ENCODE measurements at places on chromosomes 1 and 21.
A peak's percentile ranks its signal among the peaks of the same experiment; 100 is the strongest.

DNA sequence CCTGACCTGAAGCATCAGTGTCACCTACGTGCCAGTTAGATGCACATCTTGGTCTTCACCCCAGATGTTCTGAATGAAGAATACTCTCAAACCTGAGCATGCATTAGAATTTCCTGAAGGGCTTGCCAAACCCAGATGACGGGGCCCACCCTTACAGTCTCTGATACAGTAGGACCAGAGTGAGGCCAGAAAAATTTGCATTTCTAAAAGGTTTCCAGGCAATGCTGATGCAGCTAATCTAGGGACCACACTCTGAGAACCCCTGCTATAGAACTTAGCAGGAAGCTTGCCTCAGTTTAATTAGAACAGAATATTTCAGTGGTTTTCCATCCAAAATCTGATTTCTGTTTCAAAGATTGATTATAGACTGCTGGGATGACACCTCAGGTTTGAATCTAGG, 9.9 kb upstream of the CTBS start:
- DNase-seq: no peak

DNA sequence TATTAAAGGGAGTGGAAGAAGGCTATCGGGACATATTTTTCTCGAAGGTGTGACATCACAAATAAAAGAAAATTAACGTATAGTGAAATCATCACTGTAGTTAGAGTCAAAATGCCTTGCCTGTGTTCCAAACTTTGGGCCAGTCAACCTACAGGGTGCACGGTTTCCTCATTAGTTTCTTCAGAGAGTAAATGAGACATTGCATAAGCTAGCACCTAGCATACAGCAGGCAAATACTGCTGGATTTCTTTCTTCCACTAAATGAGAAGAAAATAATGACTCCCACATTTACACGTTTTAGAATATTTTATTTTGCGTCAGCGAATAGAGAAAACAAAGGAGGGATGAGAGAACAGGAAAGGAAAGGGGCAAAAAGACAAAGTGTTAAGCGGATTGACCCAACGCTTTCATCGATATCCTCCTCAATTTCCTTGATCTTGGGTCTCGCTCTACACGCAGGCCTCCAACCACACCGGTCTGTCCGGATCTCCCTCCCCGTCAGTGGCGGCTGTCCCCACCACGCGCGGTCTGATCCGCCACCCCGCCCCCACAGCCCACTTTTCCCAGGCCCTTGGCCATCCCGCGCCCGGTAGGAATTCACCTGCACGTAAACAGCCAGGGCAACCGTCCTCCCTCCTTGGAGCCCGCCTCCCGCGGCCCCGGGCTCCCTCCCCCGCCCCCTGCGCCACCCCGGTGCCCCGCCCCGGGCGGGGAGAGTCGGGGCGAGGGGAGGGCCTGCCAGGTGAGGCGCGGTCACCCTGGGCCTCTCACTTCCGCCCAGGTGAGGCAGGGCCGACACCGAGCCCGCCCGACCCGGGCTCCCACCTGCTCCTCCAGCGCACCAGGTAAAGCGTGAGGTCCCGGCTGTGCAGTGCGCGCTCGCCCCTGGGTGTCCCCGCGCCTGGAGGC, at the start of gene PATJ:
TSS of gene PATJ (plus strand) at position 770 of the 909 bp plus-strand sequence. CDS start 20,413 bp downstream, outside the sequence.
- peak; percentile 35 for DNase-seq

DNA sequence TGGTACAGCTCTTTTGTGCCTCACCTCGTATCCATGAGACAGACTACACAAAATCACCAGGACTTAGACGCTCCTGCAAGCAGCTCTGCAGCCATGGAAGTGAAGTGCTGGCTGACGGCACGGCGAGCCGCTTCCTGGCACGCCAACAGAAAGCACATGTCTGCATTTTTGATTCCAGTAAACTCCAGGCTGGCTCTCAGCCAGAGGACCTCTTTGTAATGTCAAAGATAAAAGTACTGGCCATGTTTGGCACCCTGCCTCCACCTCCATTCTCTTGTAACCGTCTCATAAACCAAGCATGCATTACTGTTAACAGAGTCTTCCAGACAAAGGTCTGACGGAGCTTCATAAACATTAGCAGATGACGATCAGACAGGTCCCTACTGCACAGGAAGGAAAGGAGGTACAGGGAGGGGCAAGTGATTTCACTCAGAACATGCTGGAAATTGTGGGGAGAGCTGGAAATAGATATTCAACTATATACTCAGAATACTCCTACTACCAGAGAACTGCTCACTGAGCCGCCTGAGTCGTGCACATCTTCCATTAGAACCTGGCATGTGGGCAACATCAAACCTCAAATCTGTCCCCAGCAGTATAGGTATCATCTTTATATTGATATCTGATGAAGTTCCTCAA, 632.0 kb downstream of the SMYD3 start:
- no peak for DNase-seq

DNA sequence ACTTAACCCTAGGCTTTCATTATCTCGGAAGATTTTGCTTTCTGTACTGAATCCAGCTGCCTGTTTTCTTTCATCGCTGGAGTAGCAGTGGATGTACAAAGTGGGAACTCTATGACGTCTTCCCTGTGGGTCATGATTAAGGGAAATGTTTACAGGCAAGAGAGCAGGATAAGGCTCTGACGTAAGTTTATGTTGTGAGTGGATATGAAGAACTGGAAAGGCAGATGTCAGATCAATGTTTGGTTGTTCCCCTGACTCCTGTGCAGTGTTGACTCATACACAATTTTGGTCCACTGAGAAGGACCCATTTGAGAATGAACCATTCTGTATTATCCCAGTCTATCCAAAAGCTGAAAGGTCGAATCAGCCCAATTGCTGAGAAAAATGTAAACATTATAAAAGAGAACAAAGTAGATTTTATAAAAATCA, 292.4 kb downstream of the GRIK1 start:
- DNase-seq: no peak

GRCh38 chr1:197485790-197486189, 217.7 kb downstream of the CRB1 start:
- DNase-seq: no peak

DNA sequence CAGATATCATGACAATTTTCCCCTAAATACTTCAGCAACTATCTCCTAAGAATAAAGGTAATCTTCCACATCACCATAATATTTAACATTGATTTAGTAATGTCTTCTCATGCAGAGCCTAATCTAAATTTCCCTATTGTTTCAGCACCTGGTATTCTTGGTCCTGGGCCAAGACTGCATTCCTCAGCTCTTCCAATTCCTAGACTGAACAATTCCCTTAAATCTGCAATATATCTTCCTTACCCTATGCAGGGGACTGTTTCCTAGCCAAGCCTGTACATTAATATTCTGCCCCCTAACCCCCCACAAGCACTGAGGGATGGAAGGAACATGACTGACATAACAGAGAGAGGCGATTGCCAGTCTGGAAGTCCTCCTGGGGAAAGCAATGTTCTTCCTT, 28.7 kb upstream of the DISP1 start:
- no peak for DNase-seq

- DNase-seq: no peak
These were observed 41.5 kb downstream of the LRRC3 start for GRCh38 chr21:44496564-44497550.

GRCh38 chr21:39667353-39667891, 54.7 kb downstream of the B3GALT5 start:
- DNase-seq: no peak

GRCh38 chr1:150895618-150896017, 8.7 kb downstream of the CTXND2 start:
- DNase-seq: no peak

- DNase-seq: no peak
These were observed 77.0 kb upstream of the TLR5 start for GRCh38 chr1:223219846-223220610.

All from T-helper 2 cell (primary cell).